ENCODE measurements at places on chromosomes 5 and 9.

GRCh38 chr9:23934291-23934906, 108.4 kb upstream of the ELAVL2 start:
- no peak for DNase-seq

DNA sequence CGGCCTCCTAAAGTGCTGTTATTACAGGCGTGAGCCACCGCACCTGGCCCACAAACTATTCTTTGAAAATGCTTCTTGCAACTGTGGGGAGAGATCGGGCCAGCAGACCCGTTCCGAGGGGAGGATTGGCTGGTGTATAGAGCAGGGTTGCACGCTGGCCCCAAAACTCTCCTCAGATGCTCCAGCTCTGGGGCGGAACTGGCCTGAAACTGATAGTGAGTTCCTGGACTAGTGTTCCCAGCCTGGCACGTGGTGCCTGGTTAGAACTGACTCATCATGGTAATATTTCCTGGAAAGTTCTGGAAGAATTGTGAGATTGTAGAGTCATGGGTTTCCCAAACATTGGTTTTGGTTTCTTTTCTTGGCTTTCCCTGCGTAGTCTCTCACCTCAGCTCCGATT, 120.5 kb downstream of the FBXL7 start:
- DNase-seq = no peak

GRCh38 chr9:109320331-109320741, 523 bp downstream of the EPB41L4B start:
- no peak for DNase-seq

GRCh38 chr5:74051076-74051475, 425.1 kb downstream of the ARHGEF28 start:
- DNase-seq = no peak

GRCh38 chr9:82880336-82881050, 182.4 kb downstream of the RASEF start:
- DNase-seq = no peak

GRCh38 chr9:36945999-36946398, 88.1 kb downstream of the PAX5 start:
- no peak for DNase-seq

DNA sequence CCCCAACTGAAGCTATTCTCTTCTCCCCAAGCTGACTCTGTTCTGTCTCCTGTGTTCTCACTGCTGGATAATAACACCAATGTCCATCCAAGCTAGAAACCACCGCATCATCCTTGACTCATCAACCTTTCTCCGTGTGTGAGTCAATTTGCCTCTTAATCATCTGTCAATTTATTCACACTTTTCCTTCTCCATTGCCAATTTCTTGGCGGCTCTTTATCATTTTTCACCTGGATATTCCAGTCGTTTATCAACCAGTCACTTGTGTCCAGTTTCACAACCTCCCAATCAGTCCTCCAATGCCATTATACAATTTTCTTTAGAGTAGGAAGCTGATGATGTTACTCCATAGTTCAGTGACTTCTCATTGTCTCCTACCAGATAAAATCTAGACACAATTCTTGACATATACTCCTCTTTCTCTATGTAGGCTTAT, 45.4 kb upstream of the LIFR start:
- no peak for DNase-seq

- DNase-seq = no peak
These were observed 22.4 kb upstream of the ATG10 start for GRCh38 chr5:81949462-81949861.

DNA sequence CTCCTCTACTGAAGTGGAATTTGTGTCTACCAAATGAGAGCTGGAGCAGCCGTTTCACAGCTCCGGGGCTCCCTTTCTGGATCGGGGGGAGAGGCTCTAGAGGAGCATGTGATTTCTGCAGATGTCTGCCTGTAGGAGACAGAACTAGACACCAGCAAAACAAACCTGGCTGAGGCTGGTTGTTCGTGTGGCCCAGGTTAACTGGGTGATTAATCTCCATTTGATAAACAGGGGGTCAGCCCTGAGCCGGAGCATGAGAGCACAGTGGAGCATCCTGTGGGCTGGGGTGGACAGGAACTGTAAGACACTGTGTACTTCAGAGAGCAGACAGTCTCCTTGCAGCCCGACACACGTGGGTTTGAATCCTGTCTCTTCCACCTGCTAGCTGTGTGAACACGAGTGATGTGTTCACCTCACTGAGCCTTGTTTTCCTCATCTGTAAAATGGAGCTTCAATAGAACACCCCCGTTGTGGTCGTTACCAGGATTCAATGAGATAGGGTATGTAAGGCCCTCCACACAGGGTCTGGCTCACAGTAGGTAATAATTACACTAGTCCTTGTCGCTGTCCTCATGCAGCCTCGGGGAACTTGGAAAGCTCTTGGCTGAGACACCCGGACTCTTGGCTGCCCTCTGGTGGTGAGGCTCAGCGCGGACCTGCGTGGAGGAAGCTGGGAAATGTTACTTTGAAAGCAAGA, 12.9 kb downstream of the CXCL14 start:
- DNase-seq = no peak

DNA sequence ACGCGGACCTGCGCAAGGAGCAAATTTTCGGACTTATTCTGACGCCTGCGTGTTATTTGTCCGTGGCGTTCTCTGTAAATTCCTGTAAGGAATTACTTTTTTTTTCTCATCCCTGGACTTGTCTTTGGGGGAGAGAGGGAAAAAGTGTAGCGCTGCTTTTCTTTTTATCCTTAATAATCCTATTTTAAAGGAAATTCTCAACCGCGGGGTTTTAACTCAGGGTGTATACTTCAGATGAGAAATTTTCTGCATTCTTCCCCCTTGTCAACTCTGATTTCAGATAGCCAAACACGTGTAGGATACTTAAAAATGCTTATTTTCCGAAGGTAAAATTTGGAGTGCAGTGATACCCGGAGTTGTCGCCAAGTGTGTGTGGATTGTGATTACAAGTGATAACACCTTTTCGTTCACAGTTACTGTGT, 853 bp downstream of the DCP2 start:
- no peak for DNase-seq

DNA sequence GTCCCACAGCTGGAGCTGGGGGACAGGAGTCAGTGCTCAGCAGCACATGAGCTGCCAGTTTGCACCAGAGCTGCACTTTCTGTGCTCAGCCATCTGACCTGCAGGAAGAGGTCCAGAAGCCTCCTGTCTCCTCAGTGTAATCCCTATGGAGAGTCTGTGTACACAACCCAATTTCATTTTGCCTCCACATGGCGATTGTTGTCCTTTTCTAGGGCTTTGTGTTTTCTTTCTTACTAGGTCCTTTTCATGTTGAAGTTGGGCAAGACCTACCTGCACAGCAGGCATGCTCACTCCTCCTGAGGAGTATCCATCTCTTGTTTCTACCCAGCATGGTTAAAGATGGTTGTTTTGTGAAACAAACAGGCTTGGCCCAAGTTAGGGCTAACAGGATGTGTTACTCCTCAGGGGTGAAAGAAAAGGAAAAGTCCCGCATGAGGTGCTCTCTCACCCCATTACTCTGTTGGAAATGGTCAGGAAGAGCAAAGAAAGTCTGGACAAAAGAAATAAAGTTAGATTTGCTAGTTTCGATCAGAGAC, 273.0 kb downstream of the TMEM167A start:
- DNase-seq = no peak
